Activated T-cell treated with anti-CD3 and anti-CD28 coated beads, Interleukin-2, amount 50 U/mL, for 48 hours (primary cell): ENCODE measurements at places on chromosomes 4 and X.

- no peak for DNase-seq
Measured at GRCh38 chrX:66030505-66031317, 9.2 kb downstream of the VSIG4 start.

- no peak for DNase-seq
Measured at GRCh38 chr4:62571494-62571893, 1371.4 kb downstream of the ADGRL3 start.

GRCh38 chr4:40365766-40366165 is 30.6 kb downstream of the CHRNA9 start:
- no peak for DNase-seq

- DNase-seq: no peak
Measured at GRCh38 chrX:140765043-140765784, 55.7 kb downstream of the LINC00632 start.

DNA sequence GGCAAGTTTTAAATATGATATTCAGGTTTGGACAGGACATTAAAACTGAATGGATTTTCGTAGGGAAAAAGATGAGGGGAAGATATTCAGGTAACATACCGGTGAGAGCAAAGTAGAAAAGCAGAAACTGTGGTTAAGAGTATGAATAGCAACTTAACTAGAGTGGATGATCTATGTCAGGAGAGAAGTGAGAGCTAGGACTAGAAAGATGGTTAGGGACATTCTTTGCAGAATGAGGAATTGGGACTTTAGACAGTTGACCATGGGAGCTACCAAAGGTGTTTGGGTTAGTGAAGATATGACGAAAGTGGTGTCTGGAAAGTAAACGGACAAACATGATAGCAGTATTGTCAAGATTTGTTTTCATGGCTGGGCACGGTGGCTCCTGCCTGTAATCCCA is 45.2 kb downstream of the ANXA5 start:
- DNase-seq: no peak

DNA sequence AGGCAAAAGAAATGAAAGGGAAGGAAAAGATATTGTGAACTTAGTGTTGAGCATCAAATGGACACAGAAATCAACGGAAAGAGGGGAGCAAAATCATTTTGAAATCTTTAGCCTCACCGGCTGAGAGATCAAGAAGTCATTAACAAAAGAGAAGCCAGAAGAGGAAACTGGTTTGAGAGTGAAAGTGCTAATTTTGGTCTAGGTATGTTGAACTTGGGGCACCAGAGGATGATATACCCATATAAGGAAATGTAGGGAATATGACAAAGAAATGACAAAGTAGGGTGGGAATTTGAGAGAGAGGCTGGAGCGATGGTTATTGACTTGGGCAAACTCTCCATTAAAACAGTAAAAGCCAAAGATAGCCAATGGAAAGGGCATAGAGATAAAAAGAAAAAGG is 183.4 kb upstream of the ATOH1 start:
- DNase-seq: no peak

- no peak for DNase-seq
Measured at GRCh38 chr4:21118301-21118700, 418.0 kb downstream of the PACRGL start.
